ENCODE measurements at places on chromosomes 3 and 15.

- DNase-seq, result no peak
These were observed 145.2 kb downstream of the FILIP1L start for GRCh38 chr3:99969136-99969535.

DNA sequence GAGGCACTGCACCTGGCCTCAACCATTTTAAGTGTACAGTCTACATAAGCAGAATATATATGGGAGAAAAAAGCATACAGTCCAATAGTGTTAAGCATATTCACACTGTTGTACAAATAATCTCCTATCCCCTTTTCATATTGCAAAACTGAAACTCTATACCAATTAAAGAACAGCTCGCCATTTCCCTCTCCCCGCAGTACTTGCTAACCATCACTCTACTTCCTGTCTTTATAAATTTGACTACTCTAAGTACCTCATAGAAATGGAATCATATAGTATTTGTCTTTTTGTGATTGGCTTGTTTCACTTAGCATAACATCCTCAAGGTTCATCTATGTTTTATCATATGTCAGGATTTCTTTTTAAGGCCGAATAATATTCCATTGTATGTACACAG, 21.6 kb upstream of the TASOR start:
- no peak for DNase-seq

GRCh38 chr3:126638790-126639189, 16.1 kb downstream of the TXNRD3 start:
- no peak for DNase-seq

- no peak for DNase-seq
These were observed 44.1 kb downstream of the RARB start for GRCh38 chr3:25472153-25472552.

DNA sequence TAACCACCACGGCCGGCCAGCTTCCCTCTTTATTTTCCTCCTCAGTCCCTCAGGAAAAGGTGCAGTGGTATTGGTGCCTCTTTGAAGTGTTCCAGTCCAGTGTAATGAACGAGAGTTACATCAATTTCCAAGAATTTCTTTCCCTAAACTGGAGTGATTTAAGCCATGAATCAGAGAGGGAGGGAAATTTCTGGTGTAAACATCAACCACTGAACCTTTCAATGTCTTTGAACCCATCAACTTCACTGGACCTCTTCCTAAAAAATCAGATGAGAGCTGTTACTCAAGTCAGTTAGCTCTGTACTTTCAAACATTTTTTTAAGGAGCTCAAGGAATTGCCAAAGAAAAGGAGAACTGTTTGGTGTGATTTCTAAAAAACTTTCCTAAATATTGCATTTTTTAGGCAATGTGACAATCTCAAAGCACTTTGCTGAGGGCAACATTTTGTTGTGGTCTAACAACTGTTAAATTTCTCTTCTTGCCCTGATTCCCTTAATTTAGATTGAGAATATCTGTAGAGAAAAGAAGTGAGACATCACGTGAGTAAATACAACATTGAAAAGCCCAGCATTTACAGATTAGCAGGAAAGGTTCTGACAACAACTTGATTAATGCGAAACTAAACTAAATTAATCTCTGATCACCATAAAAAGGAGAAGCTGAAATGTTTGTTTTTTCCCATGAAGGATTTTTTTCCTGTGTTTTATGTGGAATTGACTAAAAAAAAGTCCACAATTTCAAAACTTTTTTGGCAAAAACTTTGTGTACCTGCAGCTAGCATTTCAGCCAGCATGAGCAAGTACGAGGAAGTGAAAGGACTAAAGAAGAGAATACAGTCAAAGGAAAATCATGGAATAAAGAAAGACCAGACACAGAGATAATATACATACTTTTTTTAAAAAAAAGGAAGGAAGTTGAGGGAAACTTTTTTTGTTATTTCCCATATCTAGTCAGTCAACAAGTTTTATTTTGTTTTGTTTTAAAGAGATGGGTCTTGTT, 9.1 kb upstream of the DAZL start:
- DNase-seq, result no peak
